Stimulated activated CD8-positive, alpha-beta memory T cell treated with anti-CD3 and anti-CD28 coated beads, Interleukin-7, amount 100 ng/mL, for 48 hours (primary cell): ENCODE measurements at places on chromosomes 1 and 21.

- DNase-seq, result no peak
Measured at GRCh38 chr1:117673405-117673804, 67.6 kb downstream of the TENT5C start.

- no peak for DNase-seq
Measured at GRCh38 chr1:184485751-184486723, 99.2 kb downstream of the C1orf21 start.

DNA sequence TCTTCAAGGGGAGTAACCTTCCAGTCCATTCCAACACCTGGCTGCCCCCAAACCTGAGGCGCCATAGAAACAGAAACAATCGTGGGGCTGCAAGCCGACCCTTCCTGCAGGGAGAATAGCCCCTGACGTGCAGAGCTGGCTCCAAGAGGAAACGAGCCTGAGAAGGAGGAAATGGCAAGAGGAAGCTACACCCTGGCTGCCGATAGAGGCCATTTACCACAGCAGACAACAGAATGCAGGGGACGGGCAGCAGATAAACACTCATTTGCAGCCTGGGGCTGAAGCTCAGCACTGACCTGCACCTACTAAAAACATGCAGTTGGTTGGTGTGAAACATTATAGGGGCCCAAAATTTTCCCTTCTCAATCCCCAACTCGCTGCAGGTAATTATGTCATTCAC, 8.7 kb upstream of the TDRD10 start:
- DNase-seq, result no peak

DNA sequence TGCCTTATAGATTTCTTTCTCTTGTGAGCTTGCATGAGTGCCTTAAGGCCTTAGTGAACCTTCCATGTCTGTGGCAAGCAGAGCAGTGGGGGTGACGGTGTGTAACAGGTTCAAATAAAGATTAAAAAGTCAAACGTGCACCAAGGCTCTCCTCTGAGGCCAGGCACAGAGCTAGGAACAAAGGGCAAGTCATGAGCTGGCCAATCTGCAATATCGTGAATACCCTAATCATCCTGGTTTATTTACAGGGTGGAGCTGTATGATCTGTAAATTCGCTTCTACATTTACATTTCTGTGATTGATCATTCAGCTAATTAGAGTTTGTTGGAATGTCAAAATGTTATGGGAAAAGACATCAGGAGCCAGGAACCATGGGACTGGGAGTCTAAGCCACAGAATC, 120.2 kb downstream of the CAPN8 start:
- no peak for DNase-seq

DNA sequence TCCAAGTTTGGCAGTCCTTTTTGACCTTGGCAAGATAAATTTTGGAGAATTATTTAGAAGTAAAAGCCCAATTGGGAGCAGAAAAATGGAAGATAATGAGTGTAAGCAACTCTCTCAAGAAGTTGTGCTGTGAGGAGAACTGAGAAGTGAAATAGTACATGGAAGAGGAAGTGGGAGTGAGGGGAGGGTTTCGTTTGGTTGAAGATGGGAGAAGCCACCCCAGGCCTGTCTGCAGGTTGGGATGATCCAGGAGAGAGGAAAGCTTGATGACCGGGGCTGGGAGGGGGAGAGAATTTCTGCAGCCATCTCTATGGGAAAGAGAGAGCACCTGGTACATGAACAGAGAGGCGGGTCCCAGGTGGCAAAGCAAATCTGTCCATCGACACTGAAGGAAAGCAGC, 8.6 kb upstream of the RCAN1 start:
- no peak for DNase-seq

DNA sequence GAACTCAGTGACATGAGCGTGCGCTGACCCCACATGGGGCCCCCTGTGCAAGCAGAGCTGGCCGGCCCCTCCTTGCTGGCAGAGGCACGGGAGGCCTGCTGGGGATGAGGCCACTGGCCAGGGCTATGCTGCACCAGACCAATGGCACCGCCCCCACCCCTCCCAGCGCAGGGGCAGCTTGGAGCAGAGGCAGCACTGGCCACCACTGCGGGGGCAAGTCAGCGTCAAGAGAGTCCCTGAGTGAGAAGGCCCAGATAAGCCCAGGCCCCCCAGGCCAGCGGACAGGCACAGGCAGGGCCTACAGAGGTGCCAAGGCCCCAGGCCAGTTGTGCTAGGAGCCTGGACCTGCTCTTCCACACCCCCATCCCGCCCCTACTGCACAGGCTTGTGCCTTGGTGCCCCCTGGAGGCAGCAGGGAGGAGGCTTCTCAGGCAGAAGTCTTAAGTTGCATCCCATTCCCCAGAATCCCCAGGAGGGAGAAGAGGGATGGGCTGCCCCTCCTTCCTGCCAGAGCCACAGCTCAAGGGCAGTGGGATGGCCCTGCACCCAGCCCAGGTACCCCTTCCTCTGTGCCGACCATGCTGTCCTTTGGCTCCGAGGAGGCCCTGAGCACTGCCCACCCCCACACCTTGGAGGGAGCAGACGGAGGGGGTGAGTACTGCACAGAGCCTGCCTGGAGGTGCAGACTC, 35.8 kb downstream of the EPHX1 start:
- no peak for DNase-seq

DNA sequence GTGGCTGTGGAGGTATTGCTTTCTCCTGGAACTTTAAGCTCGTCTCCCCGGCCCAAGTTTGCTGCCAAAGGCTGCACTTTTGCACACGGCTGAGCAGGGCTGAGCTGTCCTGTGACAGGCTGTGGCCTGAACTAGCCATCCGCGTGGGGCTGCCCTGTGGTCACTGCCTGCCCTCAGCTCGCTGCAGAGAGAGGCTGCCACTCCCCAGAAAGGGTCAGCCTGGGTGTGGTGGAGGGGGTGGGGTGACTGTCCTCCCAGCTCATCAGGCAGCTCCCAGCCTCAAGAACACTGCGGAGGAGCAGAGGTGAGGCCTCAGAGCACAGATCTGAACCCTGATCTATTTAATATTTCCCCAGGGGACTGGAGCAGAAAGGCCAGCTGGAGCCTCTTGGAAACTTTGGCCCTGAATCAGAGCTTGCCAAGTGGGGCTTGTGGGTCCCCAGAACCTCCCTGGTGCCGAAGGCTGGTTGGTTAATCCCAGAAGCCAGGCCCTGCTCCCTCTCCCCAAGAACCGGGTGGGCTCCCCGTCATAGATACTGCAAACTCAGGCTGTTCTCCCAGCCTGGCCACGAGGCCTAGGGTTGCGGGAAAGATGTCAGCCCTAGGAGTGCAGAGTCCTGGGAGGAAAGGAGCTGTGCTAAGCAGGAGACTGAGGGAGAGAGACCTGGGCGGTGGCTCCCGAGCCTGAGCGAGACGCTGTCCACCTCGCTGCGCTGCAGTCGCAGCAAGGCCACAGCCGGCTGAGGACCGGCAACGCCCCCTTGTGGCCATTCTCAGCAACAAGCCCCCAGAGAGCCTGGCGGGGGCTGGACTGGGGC, 125.1 kb upstream of the IPO9 start:
- peak; percentile 55 for DNase-seq

- DNase-seq, result no peak
Measured at GRCh38 chr1:228274452-228275178, 66.8 kb downstream of the OBSCN start.

- no peak for DNase-seq
Measured at GRCh38 chr1:163863731-163864130, 542.0 kb downstream of the NUF2 start.

- DNase-seq, result no peak
Measured at GRCh38 chr21:40388046-40388445, 458.9 kb downstream of the DSCAM start.

GRCh38 chr1:15734901-15735300, 1.2 kb upstream of the SLC25A34 start:
- DNase-seq, result no peak

DNA sequence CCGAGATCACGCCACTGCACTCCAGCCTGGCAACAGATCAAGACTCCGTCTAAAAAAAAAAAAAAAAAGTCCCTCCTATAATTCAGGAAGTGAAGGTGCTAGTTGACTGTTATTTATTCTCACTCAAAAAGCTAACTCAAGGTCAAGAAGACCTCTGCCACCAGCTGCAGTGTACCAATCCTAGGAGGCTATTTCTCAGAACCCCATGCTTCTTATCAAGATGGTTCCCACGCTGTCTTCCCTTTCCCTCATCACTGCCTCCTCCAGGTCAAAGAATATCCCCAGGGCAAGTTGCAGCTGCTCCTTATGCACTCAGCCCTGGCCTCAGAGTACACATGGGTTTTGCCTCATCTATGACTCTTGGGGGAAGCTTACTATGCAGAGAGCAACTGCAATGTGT, 53.6 kb downstream of the RERE start:
- DNase-seq, result no peak

- no peak for DNase-seq
Measured at GRCh38 chr1:3357526-3358297, 96.8 kb upstream of the ARHGEF16 start.

- DNase-seq, result no peak
Measured at GRCh38 chr1:233487408-233487807, 126.5 kb upstream of the KCNK1 start.

DNA sequence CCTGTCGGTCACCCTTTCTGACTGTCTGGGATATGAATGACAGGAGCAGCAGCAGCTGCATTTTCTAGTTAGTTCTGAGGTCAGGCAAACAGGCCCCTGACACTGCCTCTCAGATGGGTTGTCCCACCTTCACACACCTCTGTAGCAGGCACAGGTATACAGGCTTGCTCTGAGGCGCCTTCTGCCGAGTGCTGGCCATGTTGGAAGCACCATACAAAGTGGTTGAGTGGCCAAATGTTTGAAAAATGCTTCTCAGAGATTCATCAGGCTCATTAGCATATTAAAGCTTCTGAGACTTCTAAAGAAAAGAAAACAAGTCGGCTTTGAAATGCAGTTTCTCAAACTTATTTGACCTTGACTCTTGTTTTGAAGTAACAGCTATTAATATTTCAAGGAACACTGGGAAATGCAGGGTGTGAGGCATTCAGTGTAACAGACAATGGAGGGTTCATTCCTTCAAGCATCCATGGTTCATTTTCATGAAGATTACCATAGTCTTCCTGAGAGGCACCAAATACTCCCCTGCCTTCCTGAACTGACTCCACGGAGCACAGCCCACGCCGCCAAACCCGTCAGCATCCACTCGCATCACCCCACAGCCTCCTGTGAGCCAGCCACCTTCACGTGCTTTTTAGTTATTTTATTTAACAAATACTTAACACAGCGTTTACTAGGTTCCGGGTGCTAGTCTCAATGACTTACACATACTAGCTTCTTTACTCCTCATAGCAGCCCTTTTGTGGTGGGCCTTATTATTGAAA, 81.8 kb downstream of the KCNN3 start:
- no peak for DNase-seq

- DNase-seq, result no peak
Measured at GRCh38 chr1:29544406-29544805, 308.1 kb downstream of the PTPRU start.

- no peak for DNase-seq
Measured at GRCh38 chr1:9606948-9607347, 18.2 kb downstream of the TMEM201 start.
